Stimulated activated CD8-positive, alpha-beta memory T cell treated with anti-CD3 and anti-CD28 coated beads, Interleukin-7, amount 100 ng/mL, for 4 hours (primary cell): ENCODE measurements at places on chromosomes 5 and 9.

DNA sequence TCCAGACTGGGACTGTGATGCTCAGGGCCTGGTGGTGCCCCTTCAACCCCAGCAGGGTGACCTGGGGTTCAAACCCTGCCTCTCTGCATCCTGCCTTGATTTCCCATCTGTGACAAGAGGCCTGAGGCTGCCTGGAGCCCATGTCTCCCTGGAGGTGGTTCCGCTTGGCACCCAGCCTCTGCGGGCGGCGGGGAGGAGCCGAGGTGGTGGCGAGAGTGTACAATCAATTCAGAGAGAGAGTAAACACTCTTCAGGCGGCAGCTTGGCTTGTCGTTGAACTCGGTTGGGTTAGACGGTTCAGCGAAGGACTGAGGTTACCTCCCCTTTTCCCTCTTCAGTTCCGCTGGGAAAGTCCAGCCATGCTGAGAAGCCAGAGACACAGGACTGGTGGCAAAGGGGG, 39.3 kb downstream of the NTNG2 start:
- DNase-seq, result no peak

- DNase-seq, result no peak
These were observed 71.9 kb downstream of the UBAP1 start for GRCh38 chr9:34250721-34251120.

DNA sequence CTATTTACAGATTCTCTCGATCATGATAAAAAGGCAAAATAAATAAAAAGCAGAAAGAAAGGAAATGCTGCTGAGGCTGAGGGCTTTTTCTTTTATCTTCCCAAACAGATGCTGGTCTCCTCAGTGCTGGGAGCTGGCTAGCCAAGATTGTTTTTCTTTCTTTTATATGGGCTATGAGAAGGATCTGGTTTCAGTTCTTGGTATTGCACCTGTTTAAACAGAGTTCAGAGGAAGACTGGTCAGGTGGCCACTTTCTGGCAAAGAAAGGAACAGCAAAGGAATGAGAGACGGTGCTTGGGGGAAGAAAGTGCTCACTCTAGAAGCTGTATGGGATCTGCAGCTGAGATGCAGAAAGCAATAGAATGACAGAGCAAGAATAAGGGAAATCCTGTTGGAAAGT, 88.9 kb downstream of the SLF1 start:
- no peak for DNase-seq

GRCh38 chr5:179241764-179242370, 103.4 kb downstream of the ADAMTS2 start:
- DNase-seq, result no peak

DNA sequence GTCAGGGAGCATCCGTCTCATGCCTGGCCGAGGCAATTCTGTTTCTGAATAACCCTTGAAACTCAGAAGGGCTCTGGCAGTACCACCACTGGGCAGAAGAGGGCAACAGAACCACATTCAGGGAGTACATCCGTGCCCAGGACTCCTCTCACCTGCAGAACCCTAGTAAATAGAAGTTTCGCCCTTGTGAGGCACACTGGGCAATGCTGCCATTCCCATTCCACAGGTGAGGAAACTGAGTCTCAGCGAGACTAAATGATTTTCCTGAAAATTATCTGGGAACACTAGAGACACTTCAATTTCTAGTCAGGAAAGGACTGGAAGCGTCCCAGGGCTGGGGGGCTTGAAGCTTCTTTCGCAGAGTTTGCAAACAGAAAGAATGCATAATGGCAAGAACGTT, 74.7 kb downstream of the FGF1 start:
- peak; percentile 27 for DNase-seq

DNA sequence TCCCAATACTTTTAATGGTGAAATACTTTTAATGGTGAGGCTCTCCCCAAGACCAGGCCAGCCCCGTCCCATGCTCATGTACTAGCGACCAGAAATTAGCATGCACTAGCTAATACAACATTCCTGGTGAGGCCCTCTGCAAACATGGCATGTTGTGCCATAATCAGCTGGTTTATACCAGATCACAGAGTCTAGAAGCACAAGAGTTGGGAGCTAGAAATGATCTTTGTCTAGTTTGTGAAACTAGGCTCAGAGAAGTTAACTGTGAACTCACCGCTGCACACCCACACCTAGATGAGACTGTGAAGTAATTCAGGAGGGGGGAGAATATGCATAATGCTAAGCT, 37.4 kb downstream of the MTMR12 start:
- no peak for DNase-seq

DNA sequence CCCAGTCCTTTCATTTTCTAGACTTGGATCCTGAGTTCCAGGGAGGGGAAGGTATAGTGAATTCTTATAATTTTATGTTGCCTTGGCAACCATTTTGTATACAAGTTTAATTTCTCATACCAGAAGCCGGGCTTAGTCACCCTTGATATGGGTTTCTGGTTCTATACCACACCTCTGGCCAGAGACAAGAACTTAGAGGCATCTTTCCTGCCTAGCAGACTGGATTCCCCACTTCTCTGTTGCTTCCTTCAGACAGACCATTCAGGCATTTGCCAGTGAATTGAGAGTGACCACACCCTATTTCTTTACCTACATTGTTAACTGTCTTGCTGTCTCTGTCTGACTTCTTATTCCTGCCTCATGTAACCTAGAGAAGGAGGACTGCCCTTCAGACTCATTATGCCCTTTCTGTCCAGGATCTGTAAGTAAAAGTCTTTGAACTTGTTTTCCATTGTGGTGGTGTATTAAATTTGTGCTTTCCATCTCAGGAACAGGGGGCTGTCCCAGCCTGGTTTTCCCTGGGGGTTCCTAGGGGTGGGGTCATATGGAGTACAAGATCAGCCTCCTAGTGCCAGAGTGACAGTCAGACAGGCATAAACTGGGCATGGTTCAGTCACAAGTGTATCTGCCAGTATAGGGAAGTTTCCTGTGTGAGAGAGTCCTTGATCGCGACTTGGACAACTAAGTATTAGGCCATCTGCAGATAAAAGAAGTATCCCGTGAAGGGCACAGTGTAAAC, 27.4 kb downstream of the TNFSF8 start:
- no peak for DNase-seq

DNA sequence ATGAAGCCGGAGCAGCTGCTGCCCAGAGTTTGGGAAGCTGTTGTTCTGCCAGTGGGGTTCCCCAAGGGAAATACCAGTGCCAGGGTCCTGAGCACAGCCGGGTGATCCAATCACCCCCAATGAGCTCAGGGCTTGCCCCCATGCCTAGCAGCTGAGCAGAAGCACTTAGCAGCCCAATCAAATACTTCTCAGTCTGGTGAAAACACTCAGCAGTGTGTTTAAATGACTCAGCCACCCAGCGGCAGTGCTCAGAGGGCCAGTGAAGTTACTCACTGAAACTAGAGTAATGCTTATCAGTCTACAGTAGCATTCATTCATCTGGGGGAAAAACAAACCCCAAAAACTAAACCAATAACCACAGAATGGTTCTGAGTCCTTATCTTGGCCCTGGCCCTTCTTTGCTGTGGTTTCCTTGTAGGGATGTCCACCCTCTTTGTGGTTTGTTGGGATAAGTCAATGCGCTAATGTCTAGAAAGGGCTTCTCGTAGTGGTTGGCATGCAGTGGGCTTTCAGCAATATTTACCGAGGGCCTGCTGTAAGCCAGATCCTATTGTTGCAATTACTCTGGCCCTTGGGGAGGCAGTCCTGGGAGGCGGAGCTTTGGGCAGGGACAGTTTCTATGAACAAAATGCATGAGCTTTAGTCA, 43.1 kb downstream of the LHX2 start:
- no peak for DNase-seq

GRCh38 chr5:130141659-130142320, 237.5 kb downstream of the CHSY3 start:
- DNase-seq, result no peak

DNA sequence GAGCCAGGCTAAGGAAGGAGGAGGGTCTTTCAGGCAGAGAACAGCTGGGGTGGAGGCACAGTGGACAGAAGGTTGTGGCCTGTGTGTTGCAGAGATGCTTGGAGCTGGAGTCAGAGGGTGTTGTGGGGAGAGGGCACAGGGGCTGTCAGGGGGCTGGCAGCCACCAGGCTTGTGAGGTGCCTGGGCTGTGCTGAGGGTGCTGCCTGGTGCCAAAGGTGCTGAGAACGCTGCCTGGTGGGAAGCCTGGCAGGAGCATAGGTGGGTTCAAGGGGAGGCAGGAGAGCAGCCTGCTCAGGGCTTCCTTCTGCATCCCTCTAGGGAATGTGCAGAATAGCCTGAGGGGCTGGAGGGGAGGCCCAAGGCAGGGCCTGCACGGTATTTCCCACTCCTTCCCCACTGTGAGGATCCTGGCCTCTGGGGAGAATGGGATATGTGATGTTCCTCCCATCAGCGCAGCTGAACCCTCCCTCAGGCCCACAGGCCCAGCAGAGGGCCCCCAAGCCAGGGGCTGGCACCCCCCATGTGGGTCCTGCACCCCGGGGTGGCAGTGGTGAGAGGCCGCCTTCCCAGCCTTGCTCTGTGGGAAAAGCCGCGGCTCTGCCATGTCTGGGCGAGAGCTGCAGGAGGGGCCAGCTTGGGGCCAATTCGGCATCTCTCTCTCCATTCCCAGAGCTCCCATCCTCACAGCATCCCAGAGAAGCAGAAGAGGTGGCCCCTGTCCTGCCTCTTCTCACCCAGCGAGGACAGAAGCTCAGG, 76.3 kb downstream of the CACNA1B start:
- no peak for DNase-seq

DNA sequence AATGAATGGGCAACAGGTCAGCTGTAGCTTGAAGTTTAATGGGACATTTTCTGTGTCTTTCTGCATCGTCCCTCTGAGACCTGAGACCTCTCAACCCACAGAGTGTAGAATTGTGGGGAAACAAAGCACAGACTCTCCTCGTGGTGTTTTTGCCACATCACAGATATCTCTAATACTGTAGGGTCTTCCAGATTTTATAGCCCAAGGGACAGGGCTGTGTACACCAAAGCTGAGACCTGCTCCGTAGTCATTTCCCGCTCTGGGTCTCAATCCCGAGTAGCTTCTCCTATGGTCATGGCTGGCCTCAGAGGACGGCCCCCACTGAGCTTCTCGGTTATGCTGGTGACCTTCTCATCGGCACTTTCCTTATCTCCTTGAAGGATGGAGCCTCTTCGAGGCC, 14.9 kb upstream of the CLK4 start:
- no peak for DNase-seq

- no peak for DNase-seq
These were observed 47.2 kb downstream of the NIPAL4 start for GRCh38 chr5:157506981-157507780.

- DNase-seq, result no peak
These were observed at the start of gene HSPB3 for GRCh38 chr5:54455413-54456157. TSS of gene HSPB3 (plus strand) at chr5:54455699. CDS start at chr5:54455790, 91 bp downstream.

- no peak for DNase-seq
These were observed 1.8 kb downstream of the GZMA start for GRCh38 chr5:55104036-55104772.

DNA sequence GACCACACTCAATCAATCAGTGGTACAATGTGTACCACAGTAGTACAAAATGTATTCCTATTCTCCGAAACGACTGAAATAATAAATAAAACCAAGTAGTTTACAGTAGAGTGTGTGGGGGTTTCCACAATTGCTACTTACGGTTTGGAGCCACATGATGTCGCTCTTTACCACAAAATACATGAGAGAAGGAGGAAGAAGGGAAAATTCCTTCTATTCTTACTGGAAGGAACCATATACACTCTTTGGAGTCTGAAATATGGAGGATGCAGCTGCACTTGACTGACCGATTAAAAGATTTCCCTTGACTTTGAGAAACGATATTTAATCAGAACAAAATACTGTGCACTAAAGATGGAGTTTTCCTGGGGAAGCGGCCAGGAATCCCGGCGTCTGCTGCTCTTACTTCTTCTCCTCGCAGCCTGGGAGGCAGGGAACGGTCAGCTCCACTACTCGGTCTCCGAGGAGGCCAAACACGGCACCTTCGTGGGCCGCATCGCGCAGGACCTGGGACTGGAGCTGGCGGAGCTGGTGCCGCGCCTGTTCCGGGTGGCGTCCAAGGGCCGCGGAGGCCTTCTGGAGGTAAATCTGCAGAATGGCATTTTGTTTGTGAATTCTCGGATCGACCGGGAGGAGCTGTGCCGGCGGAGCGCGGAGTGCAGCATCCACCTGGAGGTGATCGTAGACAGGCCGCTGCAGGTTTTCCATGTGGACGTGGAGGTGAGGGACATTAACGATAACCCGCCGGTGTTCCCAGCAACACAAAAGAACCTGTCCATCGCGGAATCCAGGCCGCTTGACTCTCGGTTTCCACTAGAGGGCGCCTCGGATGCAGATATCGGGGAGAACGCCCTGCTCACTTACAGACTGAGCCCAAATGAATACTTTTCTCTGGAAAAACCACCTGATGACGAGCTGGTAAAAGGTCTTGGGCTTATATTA, at the start of gene PCDHA4:
TSS of gene PCDHA4 (plus strand) at position 235 of the 942 bp plus-strand sequence.
- no peak for DNase-seq

- no peak for DNase-seq
These were observed 40.2 kb downstream of the TMEM232 start for GRCh38 chr5:110686270-110686669.

- no peak for DNase-seq
These were observed 37.9 kb downstream of the LMNB1 start for GRCh38 chr5:126814721-126815404.

- DNase-seq, result no peak
These were observed 39.6 kb upstream of the TIFAB start for GRCh38 chr5:135491552-135492318.

DNA sequence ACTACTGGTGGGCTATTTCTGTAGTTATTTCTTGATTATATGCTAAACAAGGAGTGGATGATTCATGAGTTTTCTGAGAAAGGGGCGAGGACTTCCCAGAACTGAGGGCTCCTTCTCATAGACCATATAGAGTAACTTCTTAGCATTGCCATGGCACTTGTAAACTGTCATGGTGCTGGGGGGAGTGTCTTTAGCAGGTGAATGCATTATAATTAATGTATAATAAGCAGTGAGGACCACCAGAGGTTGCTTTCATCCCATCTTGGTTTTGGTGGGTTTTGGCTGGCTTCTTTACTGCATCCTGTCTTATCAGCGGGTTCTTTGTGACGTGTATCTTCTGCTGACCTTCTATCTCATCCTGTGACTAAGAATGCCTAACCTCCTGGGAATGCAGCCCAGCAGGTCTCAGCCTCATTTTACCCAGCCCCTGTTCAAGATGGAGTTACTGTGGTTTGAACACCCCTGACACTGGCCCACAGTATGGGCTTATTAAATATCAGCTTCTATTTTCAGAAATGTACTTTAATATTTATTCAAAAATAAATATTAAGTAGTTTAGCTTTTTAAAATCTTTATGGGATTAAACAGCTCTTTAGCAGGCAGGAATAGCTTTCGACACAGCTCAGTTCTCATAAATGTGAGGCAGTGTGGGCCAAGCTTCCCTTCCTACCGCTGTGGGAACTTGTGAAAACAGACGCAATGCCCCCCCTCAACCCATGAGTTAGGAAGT, 44.4 kb downstream of the GALNT12 start:
- DNase-seq, result peak; percentile 8
